T-helper 1 cell (primary cell): ENCODE measurements at places on chromosomes 6 and 20.

DNA sequence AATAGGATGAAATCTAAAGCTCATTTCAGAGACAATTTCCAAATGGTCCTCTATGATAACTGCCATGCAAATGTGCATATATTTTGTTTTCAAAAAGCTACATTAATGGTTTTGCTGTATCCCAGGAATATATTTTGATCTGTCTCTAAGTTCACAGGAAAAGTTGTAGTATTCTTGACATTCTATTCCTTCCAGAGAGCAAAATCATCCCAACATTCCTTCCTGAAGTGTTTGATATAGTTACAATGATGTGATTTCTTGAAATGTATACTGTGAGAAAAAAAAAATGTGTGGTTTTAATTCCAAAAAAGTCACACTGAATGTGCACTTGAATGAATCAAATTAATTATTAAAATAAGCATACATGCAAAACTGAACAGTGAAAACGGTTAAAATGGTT is 996.0 kb upstream of the CITED2 start:
- DNase-seq, result no peak

- no peak for DNase-seq
These were observed 212.8 kb upstream of the FUT9 start for GRCh38 chr6:95802978-95803377.

GRCh38 chr6:26411751-26412150 is 9.7 kb downstream of the BTN3A1 start:
- DNase-seq, result no peak

DNA sequence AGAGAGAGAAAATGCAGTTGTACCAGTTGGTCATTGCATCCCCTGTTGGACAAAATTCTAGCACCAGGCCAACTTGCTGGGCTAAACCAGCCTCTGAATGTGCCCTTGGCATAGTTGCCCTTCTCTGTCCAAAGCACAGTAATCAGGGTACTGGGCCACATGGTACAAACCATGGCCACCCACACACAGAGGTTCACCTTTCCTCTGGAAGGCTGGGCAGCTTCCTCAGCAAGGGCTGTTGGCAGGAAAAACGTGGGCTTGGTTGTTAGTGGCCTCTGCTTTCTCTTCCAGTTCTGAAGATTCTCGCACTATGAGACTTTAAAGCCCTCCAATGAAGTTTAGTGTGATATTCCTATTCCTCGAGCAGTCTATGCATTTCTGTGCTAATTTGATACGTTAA is 706 bp downstream of the DDO start:
- DNase-seq, result no peak
